Activated CD4-positive, alpha-beta T cell treated with anti-CD3 and anti-CD28 coated beads, Interleukin-2, amount 50 U/mL, for 24 hours (primary cell): ENCODE measurements at places on chromosomes 3 and 15.

DNA sequence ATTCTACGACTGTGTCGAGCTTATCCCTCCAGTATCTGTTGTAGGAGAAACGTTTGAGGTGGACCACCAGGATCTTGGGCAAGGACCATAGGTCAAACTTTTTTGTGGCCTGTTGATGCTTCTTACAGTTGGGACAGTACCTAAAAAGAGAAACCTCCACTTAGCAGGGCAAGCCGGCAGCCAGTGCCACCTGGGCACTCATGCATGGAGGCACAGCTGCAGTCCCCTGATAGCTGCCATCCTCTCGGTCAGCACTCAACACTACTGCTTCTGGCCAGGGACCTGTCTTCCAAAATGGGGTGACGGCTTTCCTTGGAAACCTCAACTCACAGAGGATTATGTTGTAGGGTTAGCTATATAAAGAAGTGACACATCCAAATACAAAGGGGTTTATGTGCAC lies 7.0 kb upstream of the C3orf62 start:
- no peak for DNase-seq

DNA sequence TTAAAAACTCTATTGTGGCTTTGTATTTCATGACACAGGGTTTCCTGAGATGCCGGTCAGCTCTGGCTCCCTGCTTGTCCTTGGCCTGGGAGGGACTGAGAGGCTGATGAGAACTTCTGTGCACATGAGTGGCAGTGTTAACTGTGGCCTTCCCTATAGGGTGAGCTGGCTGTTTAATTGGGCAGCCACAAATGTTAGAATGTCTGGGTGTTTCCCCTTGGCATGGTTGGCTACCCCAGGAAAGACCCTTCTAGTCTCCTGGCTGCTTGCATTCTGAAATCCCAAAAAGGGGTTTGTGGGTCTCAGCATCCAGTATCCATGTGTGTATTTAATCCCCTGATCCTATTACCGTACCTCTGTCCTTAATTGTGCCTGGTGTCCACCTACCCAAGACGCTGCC lies 3.0 kb upstream of the KLF13 start:
- no peak for DNase-seq

- no peak for DNase-seq
Measured at GRCh38 chr3:171026597-171027293, at the start of gene SLC2A2. TSS of gene SLC2A2 (minus strand) at chr3:171026720. CDS start at chr3:171026670, 50 bp downstream.

GRCh38 chr3:47409688-47410416 lies 29.0 kb downstream of the PTPN23 start:
- no peak for DNase-seq
